ENCODE measurements at places on chromosomes 6 and 20.

DNA sequence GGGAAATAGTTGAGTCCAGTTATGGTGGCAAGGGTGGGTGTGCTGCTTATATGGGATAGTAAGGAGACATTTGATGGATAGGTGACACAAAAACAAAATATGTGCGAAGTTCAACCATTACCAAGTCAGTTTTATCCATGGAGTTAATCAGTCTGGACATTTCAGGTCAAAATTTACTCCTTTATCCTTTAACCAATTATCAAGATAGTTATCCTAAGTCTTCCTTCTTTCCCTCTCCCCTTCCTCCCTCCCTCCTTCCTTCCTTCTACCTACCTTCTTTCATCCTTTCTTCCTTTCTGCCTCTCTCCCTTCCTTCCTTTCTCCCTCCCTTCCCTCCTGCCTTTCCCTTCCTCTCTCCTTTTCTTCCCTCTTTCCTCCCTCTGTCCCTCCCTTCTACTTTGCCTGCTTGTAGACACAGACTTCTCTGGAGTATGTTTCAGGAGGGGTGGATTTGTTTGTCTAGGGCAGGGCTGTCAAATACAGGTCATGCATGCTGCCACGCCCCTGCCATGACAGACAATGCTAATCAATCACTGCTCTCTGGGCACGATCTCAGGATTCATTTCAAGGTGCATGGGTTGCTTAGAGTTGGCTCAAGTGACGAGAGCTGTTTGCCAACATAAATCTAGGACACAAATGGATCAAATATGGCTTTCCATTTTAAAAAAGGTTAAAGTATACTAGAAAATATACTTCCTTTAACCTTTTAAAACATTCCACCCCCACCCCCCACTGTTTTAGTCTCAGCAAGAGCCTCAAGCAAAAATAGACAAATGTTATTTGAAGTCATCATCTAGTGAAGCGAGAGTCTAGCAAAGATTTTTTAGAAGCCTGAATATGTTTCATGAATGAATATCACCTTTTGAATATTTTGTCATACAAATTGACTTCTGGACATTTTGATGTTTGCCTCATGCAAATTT, 281.6 kb upstream of the CITED2 start:
- no peak for DNase-seq

DNA sequence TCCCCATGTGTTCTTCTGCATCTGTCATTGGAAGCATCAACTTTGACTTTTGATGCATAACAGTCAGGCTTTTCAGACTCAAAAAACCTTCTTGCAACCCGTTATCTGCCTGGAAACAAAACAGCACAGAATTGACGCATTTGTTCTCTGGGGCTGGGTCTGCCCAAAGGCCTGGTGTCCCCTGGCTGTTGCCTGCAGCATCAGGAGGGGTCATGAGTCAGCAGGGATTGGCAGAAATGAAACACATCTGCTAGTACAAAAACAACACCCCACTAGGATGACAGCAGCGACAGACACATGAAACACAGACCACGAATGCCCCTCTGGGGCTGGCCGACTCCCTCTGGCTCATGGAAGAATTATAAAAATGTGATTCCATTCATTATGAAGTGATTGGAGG, 157.6 kb upstream of the INSM1 start:
- no peak for DNase-seq

DNA sequence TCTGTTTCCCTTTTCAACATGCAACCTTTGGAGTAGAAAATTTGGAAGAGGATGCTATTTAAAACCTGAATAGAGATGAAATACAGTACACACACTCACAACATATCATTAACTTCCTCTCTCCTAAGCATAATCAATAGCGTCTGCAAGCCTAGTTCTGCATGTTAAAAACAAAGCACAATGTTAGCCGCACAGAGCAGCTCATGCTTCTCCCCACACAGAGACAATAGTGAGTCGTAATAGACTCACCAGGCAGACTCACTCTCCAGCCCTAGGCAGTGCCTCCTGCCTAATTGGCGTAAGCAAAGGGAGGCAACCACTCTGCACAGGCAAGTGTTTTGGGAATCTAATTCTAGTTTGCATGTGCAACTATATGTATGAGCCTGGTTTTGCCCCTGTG, 45.8 kb upstream of the ARID1B start:
- no peak for DNase-seq

DNA sequence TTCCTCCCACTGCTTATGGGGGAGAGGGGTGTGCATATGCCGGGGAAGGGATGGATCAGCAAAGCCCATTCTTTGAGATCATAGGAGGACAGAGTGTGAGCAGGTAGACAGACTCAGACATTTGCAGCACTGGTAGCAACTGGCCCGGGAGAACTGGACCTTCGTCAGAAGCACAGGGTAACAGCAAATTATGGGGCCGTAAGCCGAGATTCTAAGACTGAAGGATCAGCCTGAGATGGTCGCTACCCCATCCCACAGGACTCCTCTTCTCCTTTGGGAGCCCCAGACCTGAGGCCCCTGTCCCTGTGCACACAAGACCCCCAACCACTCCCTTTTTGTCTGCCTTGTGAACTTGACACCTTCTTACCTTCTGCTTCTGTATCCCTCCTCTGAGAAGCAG, 106.5 kb downstream of the TOX2 start:
- DNase-seq, result no peak

DNA sequence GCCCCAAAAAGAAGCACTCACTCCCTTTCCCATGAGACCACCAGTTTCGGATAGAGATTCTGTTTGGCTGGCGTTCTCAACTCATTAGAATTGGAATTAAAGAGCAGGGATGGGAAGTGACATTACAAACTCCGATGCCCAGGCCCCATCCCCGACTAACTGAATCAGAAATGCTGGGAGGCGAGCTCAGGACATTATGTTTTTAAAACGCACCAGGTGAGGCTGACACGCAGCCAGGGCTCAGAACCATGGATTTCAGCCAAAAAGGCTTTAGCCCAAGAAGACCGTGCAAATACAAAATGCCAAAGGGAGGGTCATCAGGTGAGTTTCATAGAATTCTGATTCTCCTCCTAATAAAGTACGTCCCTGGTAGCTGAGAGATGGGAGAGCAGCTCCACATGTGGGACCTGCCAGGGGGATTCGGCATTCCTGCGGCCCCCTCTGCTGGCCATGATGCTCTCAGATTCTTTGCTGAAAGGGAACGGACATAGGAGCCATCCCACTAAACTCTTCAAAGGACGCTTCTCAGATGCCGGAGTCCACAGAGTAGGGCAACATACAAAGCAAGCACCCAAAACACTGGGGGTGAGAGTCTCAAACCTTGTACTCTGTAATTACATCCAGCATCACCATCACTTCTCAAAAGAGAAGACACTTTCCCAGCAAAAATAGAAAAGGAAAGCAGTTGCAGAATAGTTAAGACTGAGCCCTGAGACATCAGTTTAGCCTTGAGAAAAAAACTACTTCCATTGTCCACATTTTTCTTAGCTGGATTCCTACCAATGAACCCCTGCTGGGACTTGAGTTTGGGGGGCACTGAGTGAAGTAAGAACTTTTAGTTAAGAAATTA, 205.2 kb downstream of the BMP7 start:
- no peak for DNase-seq

- DNase-seq, result no peak
These were observed 343.8 kb downstream of the SYNE1 start for GRCh38 chr6:152293404-152293803.

- no peak for DNase-seq
These were observed 851.2 kb upstream of the EYS start for GRCh38 chr6:66558189-66558588.

GRCh38 chr6:100353276-100354015, 111.3 kb downstream of the SIM1 start:
- DNase-seq, result no peak

- no peak for DNase-seq
These were observed 44.1 kb downstream of the BEND6 start for GRCh38 chr6:56999049-56999448.

DNA sequence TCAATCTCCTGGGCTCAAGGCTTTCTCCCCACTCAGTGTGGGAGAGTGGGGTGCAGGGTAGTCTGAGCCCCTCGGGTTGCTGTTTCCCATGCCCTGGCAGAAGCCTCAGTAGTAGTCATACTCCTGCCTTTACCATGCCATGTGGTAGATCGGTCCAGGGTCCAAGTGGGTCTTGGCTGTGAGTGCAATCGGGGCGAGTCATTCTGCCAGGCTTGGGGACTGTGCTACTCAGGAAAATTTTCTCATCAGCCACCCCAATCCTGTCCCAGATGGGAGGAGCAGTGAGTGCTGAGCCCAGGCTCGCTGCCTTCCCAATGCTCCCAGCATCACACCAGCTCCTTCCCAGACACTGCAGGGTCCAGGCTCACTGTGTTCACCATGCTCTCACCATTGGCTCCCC, 10.7 kb upstream of the RAET1L start:
- DNase-seq, result no peak

DNA sequence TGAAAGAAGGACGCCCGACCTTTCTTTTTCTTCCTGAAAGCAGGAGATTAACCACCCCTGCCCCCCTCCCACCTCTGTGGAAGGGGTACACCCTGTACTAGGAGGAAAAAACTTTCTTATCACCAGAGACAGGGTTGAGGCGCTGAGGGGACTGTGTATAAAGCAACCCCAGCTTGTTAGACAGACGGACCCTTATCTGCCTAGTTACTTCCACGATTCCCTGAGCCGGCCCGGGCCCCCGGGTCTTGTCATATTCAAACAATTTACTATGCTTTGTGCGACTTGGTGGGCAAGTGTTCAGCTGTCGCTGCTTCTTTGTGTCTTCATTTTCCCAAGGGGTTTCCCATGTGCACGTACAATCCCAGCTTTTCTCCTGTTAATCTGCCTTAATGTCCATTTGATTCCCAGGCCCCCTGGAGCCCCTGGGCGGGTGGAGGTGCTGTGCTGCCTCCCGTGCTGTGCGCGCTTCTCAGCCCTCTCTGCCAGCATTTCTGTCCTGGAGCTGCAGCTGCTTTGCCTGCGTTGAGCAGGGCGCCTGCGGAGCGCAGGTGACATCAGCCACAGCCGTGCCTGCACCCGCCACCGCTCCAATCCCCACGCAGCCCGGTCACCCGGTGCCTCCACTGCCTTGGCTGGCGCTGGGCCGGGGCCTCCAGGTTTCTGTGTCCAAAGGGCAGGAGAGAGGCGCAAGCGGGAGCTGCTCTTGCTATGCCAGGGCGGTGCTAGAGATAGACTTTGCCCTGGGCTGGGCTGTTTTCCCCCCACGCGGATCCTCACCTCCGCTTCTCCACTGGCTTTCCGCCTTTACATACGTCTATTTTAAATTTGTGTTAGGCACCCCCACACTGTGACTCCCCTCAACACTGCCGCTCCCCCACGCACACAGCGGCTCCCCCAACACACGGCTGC, 96.2 kb downstream of the TTLL2 start:
- DNase-seq, result no peak

DNA sequence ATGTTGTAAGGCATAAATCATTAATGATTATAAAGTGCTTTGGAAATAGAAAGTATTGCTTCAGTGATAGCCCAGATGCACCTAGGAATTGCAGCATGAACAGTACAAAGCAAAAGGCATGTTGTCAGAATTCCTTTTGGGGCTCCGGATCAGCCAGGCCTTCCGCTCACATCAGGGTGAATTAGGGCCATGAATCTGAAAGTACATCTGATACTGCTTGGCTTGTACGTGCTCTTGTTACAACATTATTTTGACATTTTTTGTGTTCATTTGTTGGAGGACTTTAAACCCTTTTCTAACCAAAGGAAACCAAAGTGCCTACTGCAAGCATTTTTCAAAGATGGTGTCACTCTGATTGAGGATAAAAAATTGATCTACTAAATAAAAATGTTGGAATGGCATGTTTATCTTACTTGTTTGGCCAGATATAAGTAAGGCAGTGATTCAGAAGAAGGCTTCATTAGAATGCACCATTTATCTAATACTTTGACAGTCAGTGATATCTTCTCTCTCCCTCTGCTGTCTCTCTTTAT, 1005.6 kb upstream of the FLRT3 start:
- no peak for DNase-seq

- peak; percentile 62 for DNase-seq
These were observed 37.4 kb downstream of the GNAS start for GRCh38 chr20:58889798-58890517.

DNA sequence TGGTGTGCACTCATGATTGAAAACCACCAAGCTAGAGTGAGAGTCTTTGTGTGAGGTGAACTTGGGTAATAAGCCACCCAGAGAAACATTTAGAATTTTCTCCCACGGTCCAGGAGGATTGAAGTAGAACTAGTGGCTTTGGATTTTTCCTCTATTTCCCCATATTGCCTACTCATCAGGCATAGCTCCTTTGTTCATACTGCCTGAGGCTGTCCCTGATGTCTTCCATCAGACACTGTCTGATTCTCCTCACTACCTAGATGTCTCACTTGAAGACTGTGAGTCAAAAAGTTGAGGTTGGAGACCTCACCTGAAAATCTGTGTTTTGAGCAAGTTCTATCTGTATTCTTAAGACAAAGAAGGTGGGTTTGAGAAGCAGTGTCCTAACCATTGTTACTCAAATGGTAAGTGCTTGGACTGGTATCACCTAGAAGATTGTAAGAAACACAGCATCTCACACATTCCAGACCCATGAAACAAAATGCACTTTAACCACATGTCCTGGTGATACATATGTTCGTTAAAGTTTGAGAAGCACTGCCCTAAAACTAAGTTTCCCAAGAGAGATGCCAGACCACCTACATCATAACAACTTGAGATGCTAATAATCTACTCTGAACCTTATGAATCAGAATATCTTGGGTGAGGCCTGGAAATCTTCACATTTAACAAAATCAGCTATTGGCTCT, 523.4 kb upstream of the BTBD3 start:
- no peak for DNase-seq

GRCh38 chr20:33522256-33522820, 32.4 kb downstream of the CBFA2T2 start:
- DNase-seq, result no peak

- no peak for DNase-seq
These were observed 22.2 kb downstream of the TOX2 start for GRCh38 chr20:43936805-43937204.

DNA sequence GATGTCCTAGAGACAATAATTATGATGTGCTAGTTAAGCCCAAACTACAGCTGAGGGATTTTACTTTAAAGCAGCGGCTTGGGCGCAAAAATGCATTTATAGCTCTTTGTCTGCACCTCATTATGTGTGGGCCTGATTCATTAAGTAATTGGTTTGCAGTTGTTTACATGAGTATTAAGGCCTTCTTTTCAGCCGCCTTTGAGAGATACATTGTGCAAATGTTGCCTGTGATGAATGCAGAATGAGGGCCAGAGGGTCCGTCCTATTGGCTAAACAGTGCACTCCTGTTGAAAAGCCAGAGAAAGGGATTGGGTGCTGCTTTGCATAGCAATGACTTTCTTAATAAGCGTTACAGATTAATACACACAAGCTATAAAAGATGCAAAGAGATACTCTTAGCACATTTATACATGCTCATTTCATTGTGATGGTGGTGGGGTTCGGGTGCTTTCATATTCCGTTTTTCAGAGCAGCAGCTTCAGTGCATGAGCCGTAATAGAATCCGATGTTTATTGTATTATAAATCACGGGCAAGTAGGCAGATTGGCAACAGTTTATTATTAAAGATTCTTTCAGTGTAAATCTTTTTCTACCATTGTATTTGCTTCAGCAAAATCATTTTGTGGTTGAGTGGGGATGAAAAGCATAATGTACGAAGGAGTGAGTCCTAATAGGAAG, 68.2 kb upstream of the XRN2 start:
- no peak for DNase-seq

GRCh38 chr6:16450821-16451220, 212.4 kb downstream of the GMPR start:
- DNase-seq, result no peak

All from CD4-positive, alpha-beta T cell treated with Interleukin-21 for 1 hour (primary cell).